ENCODE measurements at places on chromosomes 6 and 20.
A peak's percentile ranks its signal among the peaks of the same experiment; 100 is the strongest.

DNA sequence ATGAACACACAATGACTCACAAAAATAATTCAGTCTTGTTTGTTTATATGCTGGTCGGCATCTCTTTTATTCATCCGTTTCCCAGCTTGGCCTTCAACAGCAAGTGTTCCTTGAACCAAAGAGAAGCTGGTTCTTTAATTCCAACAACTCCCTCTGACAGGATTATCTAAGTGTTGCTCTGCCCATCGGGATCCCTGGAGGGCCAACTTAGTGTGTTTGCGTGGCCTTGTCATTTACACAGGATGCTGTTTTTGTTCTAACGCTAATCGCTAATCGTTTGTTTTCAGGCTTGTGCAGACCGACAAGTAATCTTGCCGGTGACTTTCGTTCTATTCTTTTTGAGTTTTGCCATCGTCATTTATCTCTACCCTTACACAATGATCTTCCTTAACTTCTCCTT is 267.4 kb upstream of the EXOC2 start:
- DNase-seq = no peak

GRCh38 chr6:112320561-112321318 is 26.4 kb upstream of the RFPL4B start:
- no peak for DNase-seq

GRCh38 chr6:105256619-105257018 is 76.8 kb upstream of the POPDC3 start:
- DNase-seq = no peak

DNA sequence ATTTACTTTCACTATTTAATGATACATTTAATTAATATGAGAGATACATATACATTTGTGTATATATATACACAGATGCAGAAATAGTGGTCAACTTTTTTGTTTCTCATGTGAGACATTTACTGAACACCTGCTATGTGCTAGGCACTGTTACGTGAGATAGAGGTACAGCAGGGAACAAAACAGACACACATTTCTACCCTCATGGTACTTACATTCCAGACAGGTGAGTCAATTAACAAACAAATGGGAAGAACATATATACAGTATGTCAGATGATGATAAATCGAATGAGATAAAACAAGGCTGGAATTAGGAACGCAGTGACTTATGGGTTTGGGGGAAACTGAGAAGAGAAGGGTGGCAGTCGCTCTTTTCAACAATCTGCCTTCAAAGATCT is 5.1 kb downstream of the TFB1M start:
- DNase-seq = no peak

GRCh38 chr20:21618759-21619416 is 86.6 kb upstream of the PAX1 start:
- DNase-seq = no peak

DNA sequence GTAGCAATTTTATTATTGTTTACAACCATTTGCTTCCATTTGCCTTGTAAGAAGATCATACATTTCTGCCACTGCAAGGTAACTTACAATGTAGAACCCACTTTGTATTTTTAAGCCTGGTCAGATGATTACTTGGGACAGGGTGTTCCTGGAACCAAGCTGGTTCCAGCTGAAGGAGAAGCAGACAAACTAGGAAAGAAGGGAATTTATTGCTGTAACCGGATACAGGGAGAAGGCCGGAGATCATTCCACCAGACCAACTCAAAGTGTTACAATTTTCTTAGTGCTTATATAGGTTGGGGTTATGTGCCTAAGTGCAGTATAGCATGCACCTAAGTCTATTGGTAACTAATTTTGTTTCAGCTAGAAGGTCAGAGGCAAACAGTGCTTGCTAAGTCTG is 104.4 kb downstream of the MANEA start:
- no peak for DNase-seq

DNA sequence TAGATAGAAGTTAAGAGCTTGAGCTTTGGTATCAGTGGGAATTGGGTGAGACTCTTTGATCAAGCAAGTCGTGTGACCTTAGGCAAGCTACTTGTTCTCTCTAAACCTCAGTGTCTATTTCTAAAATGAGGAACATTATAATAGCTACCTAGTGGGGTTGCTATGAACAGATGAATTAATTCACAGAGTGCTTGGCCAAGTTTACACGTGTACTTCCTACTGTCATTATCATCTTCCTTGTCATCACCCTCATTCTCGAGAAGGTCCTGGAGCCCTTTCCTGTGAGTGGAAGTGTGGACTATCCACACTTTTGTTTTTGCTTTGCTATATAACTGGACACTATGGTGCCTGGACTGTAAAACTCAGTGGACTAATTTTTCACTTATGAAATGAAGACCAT is 64.0 kb downstream of the BCKDHB start:
- no peak for DNase-seq

DNA sequence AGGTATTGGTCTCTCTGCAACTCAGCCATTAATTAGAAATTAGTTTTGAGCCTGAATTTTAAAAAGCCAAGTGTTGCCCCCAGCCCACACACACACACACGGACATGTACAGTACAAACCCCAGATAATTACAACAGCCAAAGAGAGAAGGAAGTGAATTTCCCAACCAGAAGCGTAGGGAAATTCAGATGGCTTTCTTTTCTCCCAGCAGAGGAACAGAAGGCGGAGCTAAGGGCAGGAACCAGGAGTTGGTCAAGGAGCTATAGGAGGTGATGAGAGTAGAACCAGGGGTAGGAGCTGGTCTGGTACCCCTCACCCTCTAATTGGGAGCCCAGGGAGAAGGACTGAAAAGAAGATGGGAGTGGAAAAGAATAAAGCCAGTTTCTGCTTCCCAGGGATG is 3.9 kb upstream of the ZBTB9 start:
- no peak for DNase-seq

DNA sequence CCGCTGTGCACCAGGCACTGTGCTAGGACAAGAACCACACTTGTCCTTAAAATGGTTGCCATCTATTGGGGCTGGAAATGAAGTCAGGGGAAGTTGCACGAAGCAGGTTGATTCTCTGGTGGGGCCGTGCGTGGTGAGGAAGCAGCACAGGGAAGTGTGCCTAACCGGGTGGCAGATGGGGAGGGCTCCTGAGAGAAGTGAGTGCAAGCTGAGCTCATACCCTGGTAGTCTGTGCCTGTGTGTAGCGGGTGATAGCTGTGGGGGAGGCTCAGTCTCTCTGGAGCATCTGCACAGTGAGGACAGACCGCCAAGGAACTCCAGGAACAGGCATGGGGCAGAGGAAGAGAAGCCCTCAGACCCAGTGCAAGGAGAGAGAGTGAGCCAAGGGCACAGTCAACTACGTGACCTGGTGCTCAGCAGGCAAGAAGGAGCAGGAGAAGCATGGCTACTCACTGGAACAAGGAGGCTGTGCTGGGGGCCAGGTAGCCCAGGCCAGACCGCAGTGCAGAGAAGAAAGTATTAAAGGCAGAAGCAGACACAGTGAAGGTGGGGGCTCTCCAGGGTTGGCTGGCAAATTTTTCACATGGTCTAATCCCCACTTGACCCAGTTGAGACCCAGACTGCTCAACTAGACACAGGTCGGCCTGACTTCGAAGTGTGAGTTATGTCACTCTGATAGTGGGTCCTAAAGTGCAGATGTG is 155.0 kb downstream of the CDH26 start:
- DNase-seq = peak; percentile 17

DNA sequence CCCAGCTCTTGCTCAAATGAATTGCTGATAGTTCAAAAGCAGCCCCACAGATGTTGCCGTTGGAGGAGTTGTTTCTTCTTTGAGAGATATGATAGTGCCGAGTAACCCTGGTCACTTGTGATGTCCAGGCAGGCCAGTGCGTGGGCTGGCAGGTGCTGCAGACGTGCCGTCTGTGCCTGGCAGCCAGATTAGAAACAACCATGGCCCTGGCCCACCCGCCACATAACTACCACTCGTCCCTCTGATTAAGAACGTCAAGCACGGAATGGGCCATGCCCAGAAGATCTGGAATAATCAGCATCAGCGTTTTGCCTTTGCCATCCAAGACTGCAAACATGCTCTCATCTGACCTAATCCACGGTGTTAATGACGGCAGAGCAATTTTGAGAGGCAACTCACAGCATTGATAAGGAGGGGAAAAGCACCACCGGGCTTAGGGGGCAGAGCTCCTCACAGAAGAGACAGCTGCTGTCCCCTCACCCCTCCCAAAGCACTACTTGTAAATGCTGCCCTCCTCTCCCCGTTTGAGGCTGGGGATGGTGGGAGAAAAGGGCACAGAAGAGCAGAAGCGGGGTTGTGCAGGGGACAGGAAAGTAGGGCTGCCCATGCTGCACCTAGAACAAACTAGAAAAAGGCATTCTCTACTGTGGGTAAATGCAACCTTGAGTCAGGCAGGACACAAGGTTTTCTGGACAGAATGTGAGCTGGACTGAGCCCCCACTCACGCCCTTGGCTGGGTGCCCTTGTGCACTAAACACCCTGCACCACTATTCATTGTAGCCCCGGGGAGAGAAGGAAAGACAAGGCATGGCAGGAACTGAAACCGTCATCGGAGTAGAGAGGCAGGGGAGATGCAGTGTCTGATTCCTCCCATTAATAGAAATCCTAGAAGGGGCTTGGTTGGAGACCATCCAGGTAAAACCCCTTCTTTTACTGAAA is 5.3 kb upstream of the CPNE5 start:
- no peak for DNase-seq

GRCh38 chr6:79073888-79074287 is 4.2 kb downstream of the PHIP start:
- DNase-seq = no peak

GRCh38 chr20:16488086-16488485 is 85.2 kb downstream of the KIF16B start:
- DNase-seq = no peak

GRCh38 chr6:37650071-37650481 is 47.6 kb downstream of the MDGA1 start:
- no peak for DNase-seq

- DNase-seq = no peak
Measured at GRCh38 chr6:17902974-17903373, 84.5 kb downstream of the KIF13A start.

DNA sequence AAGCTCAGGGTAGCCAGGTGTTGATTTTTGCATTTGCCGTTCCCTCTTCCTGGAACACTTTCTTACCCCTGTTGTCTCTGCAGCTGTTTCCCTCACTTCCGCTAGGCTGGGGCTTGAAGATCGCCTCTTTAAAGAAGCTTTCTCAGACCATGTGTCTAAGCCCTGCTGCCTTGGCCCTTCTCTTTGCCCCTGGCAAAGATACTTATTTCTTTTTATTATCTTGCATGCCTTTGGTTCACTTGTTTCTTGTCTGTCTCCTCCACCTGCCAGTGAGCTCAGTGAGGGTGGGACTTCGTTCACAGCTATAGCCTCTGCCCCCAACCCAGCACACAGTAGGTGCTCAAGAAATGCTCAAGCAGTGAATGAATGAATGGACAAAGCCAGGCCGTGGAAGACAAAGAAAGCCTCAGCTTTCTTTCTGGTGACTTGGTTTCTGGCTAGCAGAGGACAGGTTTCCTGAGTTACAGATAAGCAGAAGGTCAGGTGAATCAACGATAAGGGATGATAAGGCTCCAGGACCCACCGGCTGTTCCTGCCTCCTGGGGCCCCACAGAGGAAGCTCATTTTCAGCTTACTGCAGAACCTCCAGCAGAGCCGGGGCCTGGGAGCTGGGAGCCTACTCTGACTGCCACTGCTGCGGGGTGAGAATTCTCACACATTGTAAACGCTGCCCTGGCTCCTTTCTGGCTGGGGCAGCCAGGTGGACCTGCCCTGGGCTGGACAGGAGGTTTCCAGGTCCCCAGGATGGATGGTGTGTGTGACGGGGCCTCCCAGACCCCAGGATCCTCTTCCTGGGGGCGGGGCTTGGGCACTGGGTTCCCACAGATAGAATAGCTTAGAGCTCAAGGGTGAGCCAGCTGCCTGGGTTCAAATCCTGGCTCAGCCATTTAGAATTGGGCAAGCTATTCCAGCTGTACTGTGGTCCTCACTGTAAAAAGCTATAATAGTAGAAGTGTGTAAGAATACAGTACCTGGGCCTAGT is 29.8 kb downstream of the SNAI1 start:
- DNase-seq = no peak

- DNase-seq = no peak
Measured at GRCh38 chr6:105868823-105869460, 217.2 kb upstream of the PRDM1 start.

GRCh38 chr6:160276126-160276525 is 17.5 kb upstream of the SLC22A2 start:
- no peak for DNase-seq

DNA sequence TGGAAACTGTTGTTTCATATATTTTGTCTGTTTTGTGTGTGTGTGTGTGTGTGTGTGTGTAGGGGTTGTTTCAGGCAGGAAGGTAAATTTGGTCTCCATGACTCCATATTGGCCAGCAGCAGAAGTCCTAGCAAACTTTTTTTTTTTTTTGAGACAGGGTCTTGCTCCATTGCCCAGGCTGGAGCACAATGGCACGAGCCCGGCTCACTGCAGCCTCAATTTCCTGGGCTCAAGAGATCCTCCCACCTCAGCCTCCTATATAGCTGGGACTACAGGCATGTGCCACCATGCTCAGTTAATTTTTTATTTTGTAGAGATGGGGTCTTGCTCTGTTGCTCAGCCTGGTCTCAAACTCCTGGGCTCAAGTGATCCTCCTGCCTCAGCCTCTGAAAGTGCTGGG is 75.8 kb downstream of the PRDM1 start:
- no peak for DNase-seq

DNA sequence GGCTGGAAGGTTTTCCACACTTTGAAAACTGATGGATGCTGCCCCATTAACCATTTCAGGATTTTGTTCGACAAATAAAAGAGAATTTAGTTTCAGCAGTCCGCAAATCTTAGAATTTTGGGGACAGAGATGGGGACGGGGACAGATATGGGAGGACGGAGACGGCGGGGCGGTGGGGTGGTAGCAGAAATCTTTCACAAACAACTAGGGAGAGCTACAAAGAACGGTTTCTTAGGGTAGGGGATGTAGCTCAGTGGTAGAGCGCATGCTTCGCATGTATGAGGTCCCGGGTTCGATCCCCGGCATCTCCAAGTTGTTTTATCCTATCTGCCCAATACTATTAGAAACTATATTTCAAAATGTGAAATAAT is 15.1 kb downstream of the HMGN4 start:
- DNase-seq = peak; percentile 80

GRCh38 chr6:15265787-15266186 is 19.9 kb downstream of the JARID2 start:
- DNase-seq = no peak

- DNase-seq = no peak
Measured at GRCh38 chr6:20631549-20631924, 97.3 kb downstream of the CDKAL1 start.

DNA sequence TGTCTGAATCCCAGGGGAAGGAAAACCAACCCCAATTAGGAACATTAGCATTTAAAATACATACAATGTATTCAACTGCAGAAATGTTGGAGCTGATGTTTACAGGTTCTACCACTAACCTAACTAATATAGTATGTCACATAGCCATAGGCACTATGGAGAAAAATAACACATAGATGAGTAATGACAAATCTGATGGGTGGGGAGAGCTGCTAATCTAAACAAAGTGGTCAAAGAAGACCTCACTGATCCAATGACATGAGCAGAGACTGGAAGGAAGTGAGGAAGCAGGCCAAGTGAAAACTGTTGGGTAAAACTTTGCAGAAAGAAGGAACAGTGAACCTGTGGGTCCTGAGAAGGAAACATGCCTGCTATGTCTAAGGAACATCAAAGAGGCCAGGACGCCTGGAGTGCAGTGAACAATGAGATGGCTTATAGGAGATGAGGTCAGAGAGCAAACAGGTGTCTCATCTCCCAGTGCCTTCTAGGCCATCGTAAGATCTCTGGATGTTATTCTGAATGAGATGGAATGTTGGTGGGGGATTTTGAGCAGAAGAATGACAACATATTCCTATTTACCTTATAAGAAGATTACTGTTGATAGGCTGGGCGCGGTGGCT is 135.7 kb downstream of the ALDH8A1 start:
- DNase-seq = no peak
